ENCODE measurements at places on chromosomes 7 and 10. TPM values are rescaled to one million over a fixed set of nuclear protein-coding genes. Genes with fewer than 3 reads are reported as not detected.

DNA sequence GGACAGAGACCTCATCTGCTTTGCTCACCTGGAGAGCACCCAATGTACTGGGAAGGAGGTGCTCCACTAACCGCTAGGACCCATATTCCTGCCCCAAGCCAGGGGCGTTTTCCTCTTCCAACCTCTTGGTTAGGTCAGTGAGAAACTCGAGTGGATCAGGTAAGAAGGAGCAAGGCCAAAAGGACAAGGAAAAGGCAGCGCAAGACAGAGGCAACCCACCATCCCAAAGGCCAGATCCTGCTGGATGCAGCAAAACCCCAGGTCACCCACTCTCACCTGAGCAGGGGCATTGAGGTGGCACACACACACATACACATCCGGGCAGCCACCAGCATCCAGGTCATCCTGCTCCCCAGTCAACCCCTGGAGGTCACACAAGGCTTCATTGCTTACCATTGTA, 105.1 kb downstream of the GRID1 start:
- peak; percentile 42 for DNase-seq

DNA sequence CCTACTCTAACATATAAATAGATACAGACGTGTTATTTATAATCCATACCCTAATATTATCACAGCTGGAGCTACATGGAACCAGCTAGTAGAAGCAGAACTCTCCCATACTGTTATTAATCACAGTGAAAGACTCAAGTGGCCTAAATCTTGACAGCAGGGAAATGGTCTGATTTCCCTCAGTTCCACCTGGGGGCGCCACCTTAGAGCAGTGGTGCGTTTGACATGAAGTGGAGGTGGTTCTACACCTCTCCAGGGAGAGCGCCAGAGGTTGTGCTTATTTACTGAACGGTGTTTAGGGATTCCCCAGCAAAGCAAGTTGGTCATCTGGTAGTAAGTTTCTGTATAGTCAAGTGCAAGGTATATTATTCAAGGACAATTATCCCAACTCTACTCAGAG, 17.6 kb downstream of the DNTT start:
- DNase-seq = no peak

DNA sequence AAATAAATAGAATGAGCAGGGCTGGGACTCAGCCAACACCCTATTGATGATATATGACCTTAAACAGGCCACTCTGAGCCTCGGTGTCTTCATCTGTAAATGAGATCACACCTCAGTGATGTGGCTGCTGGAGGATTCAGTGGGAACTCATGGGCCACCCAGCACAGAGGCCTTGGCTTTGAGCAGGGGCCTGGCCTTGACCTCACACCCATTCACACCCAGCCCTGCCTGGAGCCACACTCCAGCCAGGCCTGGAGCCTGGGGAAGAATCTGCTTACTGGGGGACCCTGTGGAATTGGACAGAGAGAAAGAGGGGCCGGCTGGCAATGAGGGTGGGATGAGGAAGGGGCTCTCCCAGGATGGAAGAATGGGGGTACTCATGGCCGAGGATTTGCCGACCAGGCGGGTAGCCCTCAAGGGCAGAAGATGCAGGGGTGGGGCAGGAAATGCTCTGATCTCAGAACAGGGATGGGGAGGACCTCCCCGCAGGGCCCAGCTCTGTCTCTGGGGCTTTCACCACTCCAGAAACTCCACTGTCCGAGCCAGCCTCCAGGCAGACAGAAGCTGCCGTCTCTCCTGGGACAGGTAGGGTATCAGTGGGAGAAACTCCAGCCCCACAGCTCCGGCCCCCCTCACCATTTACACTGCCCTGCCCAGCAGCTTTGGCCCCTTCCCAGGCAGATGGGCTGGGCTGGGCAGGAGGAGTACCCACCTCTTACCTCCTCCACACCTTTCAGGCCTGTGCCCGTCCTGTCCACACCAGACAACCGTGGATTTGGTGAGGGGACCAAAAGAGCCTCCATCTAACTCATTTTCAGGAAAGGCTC, 81.9 kb downstream of the RGS10 start:
- no peak for DNase-seq

GRCh38 chr10:14056610-14057332, 274.0 kb downstream of the FRMD4A start:
- DNase-seq = no peak

DNA sequence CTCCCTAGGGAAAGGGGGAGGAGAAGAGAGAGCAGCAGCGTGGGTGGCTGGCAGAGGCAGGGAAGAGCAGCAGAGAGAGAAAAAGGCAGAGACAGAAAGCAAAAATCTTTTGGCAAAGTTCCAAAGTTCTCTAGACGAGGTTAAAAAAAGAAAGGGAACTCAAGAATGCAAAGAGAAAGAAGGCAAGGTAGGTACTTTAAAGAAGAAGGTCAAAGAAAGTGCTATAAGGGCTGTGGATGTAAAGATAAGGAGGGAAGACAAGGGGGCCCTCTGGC, 20.2 kb upstream of the OPTN start:
- DNase-seq = no peak

- DNase-seq = peak; percentile 40
Observed at GRCh38 chr10:123538401-123539320, 127.5 kb upstream of the GPR26 start.

GRCh38 chr7:50281680-50282445, 22.7 kb upstream of the IKZF1 start:
- no peak for DNase-seq

GRCh38 chr10:118241229-118242137, 100.6 kb downstream of the FAM204A start:
- peak; percentile 84 for DNase-seq

DNA sequence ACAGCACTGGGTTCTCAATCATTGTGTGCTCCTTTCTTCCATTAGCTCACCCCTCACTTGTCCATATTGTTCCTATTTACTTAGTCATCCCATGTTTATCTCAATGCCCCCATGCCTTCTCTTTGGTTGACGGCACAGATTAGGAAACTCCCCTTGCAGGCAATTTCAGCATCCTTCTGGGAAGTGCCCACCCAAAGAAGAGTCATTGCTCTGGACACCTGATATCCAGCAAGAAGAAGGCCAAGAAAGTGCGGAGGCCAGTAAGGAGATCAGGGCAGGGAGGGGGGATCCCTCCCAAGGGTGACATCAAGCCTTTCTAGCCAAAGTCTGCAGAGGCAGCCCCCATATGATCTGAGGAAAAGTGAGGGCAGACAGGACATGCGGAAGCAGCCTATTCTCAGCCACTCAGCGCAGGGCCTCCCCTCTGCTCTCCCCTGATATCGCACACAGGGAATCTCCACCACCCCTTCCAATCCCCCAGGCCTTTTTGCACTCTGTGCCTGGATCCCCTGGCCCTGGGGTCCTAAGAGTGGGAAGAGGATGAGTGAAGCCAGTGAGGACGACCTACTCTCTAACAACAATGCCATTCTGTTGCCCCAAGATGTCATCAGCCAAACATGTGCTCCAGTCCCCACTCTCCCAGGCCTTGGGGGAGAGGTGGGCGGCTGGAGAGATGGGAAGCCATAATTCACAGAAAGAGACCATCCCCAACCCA, 1.8 kb downstream of the TRPV6 start:
- no peak for DNase-seq

DNA sequence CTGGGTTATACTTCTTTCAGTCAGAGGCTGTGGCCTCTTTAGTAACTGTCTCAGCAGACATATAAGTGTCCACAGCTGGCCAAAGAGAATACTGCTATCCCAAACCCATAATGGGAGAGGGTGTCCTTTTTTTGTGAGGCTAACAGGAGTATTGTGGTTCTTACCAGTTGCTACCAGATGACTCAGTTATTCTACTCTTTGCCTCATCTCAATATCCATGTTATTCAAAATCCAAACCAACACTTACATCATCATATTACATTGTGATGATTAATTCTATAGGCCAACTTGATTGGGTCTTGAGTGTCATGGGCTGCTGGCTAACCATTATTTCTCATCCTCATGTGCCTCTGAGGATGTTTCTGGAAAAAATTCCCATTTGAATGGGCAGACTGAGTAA, 120.9 kb downstream of the TMEM168 start:
- DNase-seq = no peak

- DNase-seq = no peak
Observed at GRCh38 chr10:125823663-125824251, 411 bp downstream of the BCCIP start.

DNA sequence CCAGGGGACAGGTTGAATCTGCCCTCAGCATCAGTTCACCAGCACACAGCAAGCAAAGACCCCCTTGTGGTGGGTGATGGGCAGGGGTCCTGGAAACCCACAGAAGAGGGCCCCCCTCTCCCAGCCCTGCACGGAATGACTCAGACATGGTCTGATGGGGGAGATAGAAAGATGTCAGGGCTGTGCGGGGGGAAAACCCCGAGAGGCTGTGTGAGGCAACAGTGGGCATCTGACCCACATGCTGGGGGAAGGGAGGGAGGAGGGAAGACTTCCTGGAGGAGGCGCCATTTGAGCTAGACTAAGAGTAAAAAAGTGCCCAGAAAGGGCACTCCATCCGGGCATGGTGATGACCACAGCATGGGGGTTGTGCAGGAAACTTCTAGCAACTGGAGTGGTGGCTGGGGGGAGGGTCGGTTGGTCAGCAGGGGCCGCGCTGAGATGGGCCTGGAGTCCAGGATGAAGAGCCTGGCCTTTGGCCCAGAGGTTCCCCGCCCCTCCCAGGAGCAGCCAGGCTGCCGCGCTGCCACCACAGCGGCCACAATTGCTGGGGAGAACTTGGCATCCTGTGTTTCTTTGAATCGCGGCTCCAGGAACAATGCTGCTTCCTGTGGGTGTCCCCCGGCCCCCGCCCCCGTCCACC, 2.5 kb downstream of the LFNG start:
- DNase-seq = no peak

- no peak for DNase-seq
Observed at GRCh38 chr7:27111042-27111750, 8.7 kb upstream of the HOXA2 start.

GRCh38 chr10:52571018-52571417, 201.6 kb downstream of the MBL2 start:
- no peak for DNase-seq

DNA sequence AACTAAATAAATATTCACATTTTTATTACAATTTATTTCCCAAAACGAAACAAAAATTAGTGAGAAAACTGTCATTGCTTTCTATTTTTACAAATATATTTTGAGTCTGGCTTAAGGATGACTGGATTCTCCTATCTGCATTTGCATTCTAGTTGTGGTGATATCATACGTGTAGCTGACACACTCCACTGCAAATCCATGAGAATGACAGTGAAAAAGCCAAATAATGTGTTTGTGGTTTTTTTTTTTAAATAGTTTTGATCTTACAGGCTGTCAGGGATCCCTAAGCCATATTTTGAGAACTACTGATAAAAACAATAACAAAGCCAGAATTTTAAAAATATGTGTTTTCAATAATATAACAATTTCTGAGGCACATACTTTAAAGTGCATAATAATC, 5.8 kb upstream of the STAMBPL1 start:
- no peak for DNase-seq

- DNase-seq = no peak
Observed at GRCh38 chr7:140600341-140600740, 40.3 kb downstream of the DENND2A start.

DNA sequence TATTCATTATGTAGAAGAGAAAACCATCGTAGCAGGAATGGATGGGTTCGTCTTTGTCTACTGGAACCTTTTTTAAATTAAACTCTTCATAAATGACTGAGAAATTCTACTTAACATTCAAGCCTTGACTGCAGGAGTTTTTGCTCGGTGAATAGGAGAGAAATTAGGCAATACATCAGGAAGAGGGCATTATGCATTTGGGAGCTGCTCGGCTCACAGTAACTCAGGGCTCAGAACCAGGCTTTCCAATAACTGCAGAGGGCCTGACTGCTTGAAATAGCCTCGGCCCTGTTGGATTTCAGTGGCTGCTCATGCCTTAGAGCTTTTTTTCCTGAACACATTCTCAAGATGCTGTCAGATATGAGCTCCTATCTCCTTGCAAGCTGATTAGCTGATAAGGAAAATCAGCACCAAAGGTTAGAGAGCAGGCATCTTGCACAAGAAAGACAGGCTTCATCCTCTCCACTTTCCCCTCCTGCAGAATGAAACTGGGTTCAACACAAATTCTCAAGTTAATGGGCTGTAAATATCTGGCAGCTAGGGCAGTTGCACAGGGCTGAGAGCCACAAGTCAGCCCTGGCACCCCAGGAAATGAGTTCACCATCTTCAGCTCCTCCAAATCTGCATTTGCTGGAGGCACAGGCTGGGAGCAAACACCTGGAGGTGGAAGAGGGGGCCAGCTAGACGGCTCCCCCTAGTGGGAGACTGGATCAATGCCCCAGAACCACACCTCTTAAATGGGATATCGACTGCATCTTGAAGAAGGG, 24.3 kb downstream of the TECTB start:
- DNase-seq = no peak

GRCh38 chr7:92513167-92513902, 15.0 kb downstream of the PEX1 start:
- no peak for DNase-seq

GRCh38 chr7:19369182-19369581, 224.0 kb upstream of the FERD3L start:
- no peak for DNase-seq

DNA sequence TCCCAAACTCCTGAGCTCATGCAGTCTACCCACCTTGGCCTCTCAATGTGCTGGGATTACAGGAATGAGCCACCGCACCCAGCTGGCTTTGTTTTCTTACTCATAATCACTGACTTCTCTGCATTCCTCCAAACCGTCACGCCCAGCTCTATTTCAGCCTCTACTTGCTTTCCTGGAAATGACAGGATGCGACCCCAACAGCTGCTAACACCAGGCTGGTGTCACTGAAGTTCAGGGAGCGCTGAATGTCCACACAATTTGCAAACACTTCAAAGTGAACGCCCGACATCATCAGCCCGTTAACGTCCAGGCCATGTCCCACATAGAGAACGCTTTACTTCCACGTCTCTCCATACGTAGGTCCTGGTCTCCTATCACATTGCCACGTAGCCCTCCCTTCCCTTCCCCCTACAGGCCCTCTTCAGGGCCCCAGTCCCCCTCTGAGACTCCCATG, 12.8 kb upstream of the PROSER2 start:
- DNase-seq = no peak

DNA sequence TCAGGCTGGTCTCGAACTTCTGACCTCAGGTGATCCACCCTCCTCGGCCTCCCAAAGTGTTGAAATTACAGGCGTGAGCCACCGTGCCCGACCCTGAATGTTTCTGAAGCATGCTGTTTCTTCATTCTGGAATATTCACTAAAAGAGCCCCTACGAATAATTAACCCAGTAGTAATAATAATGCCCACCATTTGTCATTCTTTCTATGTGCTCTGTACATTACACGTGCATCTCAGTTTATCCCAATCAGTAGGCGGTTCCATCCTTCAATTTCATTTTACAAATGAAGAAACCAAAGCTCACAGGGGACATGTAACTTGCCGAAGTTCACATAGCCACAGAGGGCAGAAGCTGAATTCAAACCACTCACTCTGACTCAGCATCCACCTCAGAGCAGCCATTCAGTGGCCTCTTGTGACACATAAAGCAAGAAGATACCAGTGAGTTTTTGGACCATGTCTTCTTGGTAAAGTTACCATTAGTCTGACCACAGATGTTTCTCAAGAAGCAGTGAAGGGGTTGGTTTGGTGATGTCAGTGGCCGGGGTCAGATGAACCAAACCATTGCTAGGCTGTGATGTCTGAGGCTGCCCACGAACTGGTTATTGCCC, 71.9 kb upstream of the DUSP5 start:
- no peak for DNase-seq

- DNase-seq = no peak
Observed at GRCh38 chr10:104253606-104254410, 884 bp upstream of the GSTO1 start.

Gene PEX1
- 22.2 TPM for total RNA-seq

Gene LIPF
- 19.6 TPM for total RNA-seq

Gene CLCN1
- 0.12 TPM for total RNA-seq

Gene GPR85
- 5.0 TPM for total RNA-seq

Gene SPDYE8
- total RNA-seq = not detected

Gene ABCB8
- 32.7 TPM for total RNA-seq

Gene LRIT1
- not detected for total RNA-seq

Gene VIPR2
- total RNA-seq = 0.31 TPM

Gene SVIL
- 171 TPM for total RNA-seq
